ENCODE measurements at places on chromosomes 1 and 21. TPM values are rescaled to one million over a fixed set of nuclear protein-coding genes. Genes with fewer than 3 reads are reported as not detected.

Gene SAMD11
- total RNA-seq: 2.6 TPM

Gene RBM11
- total RNA-seq: 14.7 TPM

Gene ITLN1
- total RNA-seq: not detected

Gene PLA2G4A
- total RNA-seq: 3.7 TPM

Gene FCRL5
- not detected for total RNA-seq

Gene AMY1C
- not detected for total RNA-seq

Gene HCN3
- 15.8 TPM for total RNA-seq

Gene FLG2
- not detected for total RNA-seq

Gene CTSS
- total RNA-seq: 10.1 TPM

Gene SLC35F3
- total RNA-seq: 38.3 TPM

Gene TFAP2E
- total RNA-seq: 16.1 TPM

Gene WNT3A
- not detected for total RNA-seq

Gene SLC9C2
- total RNA-seq: 1.6 TPM

Gene CAMK1G
- 91.5 TPM for total RNA-seq

Gene CDA
- 1.4 TPM for total RNA-seq

Gene CSF3R
- total RNA-seq: 10.7 TPM

Gene FAM177B
- total RNA-seq: 1.5 TPM

Gene KPNA6
- total RNA-seq: 59.0 TPM

Gene TMED5
- total RNA-seq: 31.3 TPM

Gene TGFBR3
- 14.9 TPM for total RNA-seq

Gene ITPKB
- total RNA-seq: 190 TPM

Gene CD5L
- total RNA-seq: not detected

Gene GFI1
- 0.23 TPM for total RNA-seq

Gene DCDC2B
- total RNA-seq: not detected

Gene DTL
- 2.0 TPM for total RNA-seq

Gene SPAG17
- total RNA-seq: 4.7 TPM

Gene LHX8
- not detected for total RNA-seq

Gene NHLH1
- total RNA-seq: 1.2 TPM

Gene KIAA1614
- 20.4 TPM for total RNA-seq

Gene LGR6
- total RNA-seq: 0.90 TPM

Gene GPA33
- total RNA-seq: not detected

Gene ADAMTSL4
- 3.5 TPM for total RNA-seq

Gene ACOT11
- 18.2 TPM for total RNA-seq

Gene HSPB7
- total RNA-seq: 2.3 TPM

Gene LAX1
- total RNA-seq: 0.26 TPM

Gene EIF2D
- total RNA-seq: 56.2 TPM

Gene PCP4
- 10.7 TPM for total RNA-seq

Gene PRDM16
- total RNA-seq: 31.4 TPM

Gene PDZK1
- 1.4 TPM for total RNA-seq

Gene GIPC2
- total RNA-seq: 0.30 TPM

Gene OR6K6
- not detected for total RNA-seq

Gene S100A3
- total RNA-seq: not detected

Gene CLCNKB
- not detected for total RNA-seq

Gene HRNR
- total RNA-seq: not detected

Gene AIM2
- total RNA-seq: 0.90 TPM

Gene TSPAN2
- 2.6 TPM for total RNA-seq

Gene SPATA45
- not detected for total RNA-seq

Gene TNFRSF14
- total RNA-seq: 19.1 TPM

Gene TTC22
- 1.3 TPM for total RNA-seq

Gene GPR25
- not detected for total RNA-seq

Data from dorsolateral prefrontal cortex (tissue), 122 donors.